IPS DF 6.9 (cell line): ENCODE measurements at places on chromosomes 1 and 21.

GRCh38 chr1:10624256-10625050, 149.7 kb downstream of the PEX14 start:
- no peak for DNase-seq

DNA sequence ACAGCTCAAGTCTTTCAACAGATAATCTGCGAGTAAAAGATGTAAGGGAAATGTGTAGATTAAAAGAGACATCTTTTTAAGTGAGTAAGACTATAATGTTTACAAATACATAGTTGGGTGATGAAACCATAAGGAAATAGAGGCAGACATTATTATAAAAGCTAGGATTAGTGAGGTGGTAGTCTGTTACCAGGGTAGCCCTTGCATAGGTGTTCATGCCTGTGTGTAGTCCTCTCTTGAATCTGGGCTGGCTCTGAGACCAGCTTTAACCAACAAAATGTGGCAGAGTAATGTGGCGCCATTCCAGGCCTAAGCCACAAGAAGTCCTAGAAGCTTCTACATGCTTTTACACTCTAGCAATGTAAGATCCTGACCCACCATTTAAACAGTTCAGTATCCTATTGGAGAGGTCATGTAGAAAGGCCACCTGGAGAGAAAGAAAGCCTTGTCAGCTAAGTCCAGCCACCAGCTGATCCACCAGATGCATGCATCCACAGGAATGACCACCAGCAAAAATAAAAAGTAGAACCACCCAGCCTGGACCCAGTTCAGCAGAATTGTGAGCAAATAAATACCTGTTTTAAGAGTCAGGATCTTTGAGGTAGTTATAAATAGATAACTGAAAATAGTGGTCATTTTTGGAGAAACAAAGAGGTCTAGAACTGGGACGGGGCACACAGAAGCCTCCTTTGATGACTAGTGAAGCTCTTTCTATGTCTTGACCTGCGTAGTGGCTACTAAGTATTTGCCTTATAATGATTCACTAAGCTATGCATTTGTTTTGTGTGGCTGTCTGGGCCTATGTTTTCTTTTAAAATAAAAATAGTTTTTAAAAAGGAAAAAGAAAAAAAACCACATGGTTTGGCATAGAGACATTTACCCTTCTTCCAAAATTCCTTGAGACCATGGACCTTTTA, 8.1 kb downstream of the NIBAN1 start:
- no peak for DNase-seq

DNA sequence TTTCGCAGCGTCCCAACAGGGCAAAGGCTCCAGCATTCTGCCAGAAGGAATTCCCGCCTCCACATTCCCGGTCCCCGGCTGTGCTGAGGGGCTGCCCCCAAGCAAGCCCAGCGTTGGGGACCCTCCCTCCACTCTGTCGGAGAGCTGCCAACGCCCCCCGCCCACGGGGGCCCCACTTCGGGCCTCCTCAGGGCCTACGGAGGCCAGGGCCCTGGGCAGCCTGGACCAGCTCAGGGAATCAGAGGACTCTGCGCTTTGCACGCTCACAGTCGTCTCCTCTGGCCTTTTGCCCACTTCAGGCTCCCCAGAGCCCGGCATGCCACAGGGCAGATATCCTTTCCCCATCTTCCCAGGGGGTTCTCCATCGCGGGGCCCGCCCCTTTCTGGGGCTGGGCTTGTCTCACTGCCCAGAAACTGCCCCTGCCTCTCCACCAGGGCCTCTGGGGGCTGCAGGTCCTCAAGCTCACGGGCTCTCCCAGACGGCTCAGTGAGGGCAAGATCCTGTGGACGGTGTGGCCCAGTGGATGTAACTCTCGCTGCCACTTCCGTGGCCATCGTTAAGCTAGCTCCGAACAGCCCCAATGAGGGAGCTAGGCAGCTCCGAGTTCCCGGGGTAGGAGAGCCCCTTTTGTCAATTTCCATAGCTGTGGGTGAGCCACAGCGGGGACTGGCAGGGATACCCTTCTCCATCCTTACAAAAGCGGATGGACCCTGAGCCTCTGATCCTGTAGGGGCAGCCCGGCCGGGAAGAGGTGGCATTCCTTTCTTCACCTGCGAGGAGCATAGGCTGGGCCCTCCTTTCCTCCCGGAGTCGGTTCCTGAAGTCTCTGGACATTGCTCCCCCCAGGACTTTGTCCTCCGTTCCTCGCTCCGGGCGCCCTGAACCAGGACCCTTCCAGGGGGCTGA, 2.8 kb downstream of the ITPKB start:
- DNase-seq, result no peak

DNA sequence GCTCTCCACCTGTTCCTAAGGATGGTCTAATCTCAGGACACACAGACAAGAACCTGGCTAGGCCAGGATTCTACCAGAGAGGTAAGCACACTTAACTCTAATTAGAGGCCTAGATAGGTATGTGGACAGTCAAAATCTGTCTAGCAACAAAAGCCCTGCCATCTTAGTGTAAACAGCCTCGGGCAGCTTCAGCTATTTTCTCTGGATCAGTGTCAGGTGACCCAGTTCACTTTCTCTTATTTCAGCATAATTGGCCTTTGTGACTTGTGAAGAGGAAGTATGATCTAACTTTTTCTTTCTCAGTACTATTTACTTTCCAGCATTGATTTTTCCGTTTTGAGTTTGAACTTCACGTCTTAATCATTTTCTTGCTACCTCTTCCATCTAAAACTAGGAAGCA, 217.7 kb downstream of the CRB1 start:
- no peak for DNase-seq

GRCh38 chr1:222522105-222522915, 25.6 kb downstream of the HHIPL2 start:
- DNase-seq, result no peak
